A172 (cell line): ENCODE measurements at places on chromosomes 11 and 22.

- no peak for DNase-seq
Measured at GRCh38 chr22:43506487-43506886, 94.7 kb downstream of the MPPED1 start.

DNA sequence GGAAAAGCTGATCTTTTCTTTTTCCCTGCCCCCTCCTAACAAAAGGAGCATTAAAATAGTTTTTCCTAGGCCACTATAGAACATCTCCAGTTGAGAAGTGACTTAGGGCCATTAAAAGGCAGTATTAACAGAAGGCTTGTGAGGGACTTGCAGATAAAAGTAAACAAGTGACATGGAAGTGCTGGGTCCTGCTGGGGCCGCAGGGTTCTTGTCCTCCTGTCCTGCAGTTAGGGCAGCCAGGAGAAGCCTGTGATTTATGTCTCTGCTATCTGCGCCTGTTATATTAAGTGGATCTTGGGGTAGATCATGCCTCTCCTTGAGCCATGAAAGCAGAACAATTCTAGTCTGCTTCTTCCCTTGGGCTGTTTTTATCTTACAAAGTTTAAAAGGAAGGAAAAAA is 271.4 kb upstream of the C11orf87 start:
- no peak for DNase-seq

DNA sequence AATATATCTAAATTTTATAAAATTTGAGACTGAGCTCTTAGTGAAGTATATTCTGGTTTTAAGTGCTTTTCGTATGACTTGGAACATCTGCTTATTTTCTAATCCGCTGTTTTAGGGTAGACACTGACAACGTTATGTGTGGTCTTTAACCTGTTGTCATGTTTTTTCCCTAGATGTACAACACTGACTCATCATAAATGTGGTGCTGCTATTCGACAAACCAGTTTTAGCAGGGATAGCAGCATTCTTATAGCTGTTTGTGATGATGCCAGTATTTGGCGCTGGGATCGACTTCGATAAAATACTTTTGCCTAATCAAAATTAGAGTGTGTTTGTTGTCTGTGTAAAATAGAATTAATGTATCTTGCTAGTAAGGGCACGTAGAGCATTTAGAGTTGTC is 23.8 kb upstream of the HIKESHI start:
- no peak for DNase-seq

GRCh38 chr22:35838855-35839576 is 121.3 kb downstream of the APOL5 start:
- DNase-seq: peak; percentile 41

DNA sequence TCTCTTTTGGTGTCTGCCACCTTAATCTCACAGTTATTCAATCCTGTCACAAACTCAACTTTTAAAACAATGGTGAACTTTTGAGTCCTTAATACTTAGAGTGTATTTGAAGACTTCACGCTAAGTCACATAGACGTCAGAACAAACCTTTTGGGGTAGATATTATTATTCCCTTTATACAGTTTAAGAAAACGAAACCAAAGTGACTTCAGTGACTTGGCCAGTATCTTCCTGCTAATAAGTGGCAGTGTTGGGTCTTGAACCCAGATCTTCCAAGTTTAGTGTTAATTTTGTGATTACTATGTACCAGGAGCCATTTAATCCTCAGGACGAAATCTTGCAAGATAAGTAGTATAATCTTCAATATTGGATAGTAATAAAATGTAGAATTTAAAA is 691 bp downstream of the CEP295 start:
- DNase-seq: no peak
